ENCODE measurements at places on chromosomes 6 and 20. TPM values are rescaled to one million over a fixed set of nuclear protein-coding genes. Genes with fewer than 3 reads are reported as not detected.
A peak's percentile ranks its signal among the peaks of the same experiment; 100 is the strongest.

DNA sequence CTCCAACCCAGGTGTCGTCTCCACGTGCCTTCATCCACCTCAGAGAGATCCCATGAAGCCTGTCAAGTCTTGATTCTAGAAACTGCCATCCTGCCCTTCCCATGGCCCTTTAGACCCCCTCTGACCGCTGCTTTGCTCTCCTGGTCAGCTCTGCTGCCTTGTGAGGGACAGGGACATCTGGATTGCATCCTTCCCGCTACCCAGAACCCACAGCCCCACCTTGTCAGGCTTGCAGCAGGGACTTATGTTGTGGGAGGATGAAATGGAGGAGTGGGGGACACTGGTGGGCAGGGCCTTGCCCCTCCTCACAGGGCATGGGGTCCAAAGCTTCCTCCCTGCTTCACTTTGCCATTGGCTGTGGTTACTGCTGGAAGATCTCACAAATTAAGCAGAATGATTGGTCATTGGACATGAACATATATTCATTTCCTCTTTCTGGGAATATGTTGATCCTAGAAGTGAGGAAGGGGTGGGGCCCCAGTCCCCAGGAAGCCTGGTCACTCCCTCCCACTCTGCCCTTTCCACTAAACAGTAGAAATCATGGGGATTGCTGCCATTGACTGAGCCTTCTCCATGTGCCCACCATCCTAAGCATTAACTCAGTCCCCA, 4.5 kb downstream of the GLP1R start:
- DNase-seq: no peak

GRCh38 chr6:33985313-33985751, 160.6 kb downstream of the GRM4 start:
- no peak for DNase-seq

- DNase-seq: peak; percentile 65
Observed at GRCh38 chr6:63636518-63637021, 968 bp downstream of the PHF3 start.

- no peak for DNase-seq
Observed at GRCh38 chr20:4069751-4070150, 54.4 kb upstream of the RNF24 start.

- DNase-seq: no peak
Observed at GRCh38 chr6:73329201-73329600, 24.9 kb downstream of the DPPA5 start.

DNA sequence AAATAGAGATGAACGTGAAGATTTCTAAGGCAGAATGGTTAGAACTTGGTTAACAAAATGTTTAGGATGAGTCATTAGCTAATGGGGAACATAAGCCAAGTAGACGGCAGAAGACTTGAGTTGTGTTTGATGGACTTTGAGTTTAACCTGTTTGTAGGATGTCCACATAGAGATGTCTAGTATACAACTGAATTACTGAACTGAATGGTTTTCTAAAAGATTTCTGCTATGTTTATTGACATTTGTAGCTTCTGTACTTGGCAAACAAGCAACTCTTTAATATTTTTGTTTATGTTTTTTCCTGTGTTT, 54.5 kb upstream of the DYNLRB1 start:
- no peak for DNase-seq

GRCh38 chr6:21274851-21275250, 318.7 kb upstream of the SOX4 start:
- DNase-seq: no peak

DNA sequence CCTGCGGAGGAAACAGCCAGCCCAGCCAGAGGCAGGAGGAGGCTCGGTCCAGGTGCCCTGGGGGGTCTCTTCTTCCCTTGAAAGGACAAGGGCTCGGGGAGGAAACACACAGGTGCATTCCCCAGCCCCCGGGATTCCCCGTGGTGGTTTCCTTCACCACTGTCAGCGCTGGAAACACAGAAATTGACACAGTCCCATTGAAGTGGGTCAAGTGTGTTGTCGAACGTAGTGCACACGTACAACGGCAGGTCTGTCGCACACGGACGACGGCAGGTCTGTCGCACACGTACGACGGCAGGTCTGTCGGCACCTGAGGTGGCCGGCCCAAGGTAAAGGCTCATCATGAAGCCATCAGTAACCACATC, 80.9 kb downstream of the DLL1 start:
- DNase-seq: no peak

DNA sequence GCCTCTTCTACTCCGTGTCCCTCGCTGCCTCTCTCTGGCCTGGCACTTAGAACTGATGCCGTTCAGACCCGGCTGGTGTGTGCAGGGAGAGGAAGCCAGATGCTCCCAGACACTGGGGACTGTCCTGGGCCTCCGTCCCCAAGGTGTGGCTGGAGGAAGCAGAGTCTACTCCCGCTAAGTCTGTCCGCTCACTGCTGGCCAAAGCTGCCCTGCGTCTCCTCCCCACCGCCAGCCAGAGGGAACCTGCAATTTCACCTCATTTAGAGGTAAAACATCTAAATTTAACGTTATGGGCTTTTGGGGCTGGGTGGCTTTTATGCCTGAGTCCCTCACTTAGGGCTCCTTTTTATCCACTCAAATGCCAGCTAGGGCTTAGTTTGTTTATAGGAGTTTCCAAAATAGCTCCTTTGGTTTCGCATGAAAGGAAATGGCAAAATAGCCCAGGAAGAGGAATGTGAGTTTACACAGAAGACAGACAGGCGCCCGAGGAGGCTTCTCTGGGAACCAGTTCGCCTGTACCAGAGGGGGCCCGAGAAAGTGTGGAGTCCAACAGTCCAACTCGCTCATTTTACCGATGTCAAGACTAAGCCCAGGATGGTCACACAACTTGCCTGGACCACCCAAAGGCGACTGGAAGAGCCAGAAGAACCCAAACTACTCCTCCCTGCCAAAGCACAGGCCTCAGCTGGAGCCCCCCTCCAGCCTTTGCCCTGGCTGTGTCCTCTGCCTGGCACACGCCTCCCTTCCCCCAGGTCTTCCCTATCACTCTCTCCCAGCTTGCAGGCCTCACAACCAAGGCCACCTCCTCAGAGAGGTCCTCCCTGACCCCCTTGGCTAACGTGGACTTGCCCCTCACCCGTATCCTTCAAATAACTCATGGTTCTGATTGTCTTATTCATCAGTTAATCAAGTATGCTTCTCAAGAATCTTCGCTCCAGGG, 54.5 kb downstream of the RIPOR3 start:
- DNase-seq: no peak

DNA sequence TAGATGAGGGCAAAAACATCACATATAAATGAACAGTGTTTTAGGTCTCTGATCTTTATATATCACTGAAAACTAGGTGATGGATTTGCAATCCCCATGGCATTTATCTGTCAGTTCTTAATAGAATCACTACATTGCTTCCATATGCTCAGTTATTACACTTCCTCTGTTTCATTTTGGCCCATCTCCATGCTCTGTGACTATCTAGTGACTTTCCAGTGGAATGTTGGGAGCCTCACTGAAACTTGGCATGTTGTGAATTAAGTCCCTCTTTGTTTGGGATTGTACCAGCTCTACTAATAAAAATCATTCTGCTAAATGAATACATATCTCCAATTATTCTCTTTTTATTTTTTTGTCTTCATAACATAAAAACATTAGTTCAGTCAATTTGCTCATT, 226.1 kb upstream of the CEP162 start:
- DNase-seq: no peak

DNA sequence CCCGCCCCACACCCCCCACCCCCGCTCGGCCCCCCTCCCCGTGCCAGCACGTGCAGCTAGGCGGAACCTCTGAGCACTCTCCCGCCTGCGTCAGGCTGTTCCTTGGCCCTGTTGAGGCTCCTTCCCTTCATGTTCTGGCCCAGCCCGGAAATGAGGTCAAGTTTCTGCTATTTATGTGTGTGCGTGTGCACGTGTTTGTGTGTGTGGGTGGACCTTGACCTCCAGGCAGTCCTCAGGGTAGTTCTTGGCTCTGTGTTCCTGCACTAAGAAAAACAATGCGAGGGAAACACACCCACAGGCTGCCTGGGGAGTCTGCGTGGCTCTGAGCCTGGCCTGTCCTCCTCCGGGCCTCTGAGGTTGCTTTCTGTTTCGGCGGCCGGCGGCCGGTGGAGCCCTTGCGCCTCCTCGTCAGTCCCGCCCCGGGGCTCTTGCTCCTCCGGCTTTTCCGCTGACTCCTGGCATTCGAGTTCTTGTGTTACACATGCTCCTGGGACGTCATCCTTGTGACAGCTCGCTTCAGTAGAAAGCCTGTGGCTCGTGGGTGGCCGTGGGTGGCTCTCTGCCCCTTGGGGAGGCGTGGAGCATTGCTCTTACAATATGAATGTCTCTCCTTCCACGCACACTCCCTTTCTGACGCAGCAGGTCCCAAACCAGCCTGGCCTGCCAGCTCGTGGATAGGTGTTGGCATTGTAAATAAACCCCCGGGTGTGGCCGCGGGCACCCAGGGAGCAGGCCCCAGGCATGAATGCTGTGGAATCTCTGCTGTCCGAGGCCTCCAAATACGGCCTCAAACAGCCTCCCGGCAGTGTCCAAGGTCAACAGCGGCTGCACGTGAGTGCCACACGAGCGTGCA, 10.0 kb downstream of the SLCO4A1 start:
- peak; percentile 96 for DNase-seq

GRCh38 chr6:157774153-157775135, 48.6 kb upstream of the SNX9 start:
- DNase-seq: no peak

LPA gene
- polyA plus RNA-seq: not detected

PKIG gene
- 167 TPM for polyA plus RNA-seq

PMEPA1 gene
- 33.2 TPM for polyA plus RNA-seq

TFAP2D gene
- not detected for polyA plus RNA-seq

CDH22 gene
- polyA plus RNA-seq: not detected

DAAM2 gene
- polyA plus RNA-seq: 0.46 TPM

TCF21 gene
- polyA plus RNA-seq: not detected

SIRPG gene
- not detected for polyA plus RNA-seq
